Stimulated activated CD4-positive, alpha-beta T cell treated with anti-CD3 and anti-CD28 coated beads, Interleukin-12 subunit alpha, Interleukin-12 subunit beta, amount 100 ng/mL, for 24 hours (primary cell): ENCODE measurements at places on chromosomes 4 and X.

DNA sequence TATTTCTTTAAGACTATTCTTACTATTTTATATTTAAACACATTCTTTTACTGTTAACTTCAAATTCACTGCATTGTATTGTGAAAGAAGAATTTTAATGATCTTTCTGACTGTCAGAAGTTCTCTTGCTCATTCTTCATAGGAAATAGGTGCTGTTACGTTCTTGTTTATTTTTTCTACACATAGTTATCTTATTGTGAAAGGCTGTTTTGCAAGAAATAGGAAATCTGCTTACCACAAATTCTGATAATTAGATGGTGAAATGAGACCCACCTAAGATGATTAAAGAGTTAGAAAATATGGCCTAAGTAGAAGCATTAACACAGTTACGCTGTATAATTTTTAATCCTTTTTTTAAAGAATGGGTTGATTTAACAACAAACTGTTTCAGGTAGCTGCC, 316.1 kb upstream of the ZFP42 start:
- no peak for DNase-seq

DNA sequence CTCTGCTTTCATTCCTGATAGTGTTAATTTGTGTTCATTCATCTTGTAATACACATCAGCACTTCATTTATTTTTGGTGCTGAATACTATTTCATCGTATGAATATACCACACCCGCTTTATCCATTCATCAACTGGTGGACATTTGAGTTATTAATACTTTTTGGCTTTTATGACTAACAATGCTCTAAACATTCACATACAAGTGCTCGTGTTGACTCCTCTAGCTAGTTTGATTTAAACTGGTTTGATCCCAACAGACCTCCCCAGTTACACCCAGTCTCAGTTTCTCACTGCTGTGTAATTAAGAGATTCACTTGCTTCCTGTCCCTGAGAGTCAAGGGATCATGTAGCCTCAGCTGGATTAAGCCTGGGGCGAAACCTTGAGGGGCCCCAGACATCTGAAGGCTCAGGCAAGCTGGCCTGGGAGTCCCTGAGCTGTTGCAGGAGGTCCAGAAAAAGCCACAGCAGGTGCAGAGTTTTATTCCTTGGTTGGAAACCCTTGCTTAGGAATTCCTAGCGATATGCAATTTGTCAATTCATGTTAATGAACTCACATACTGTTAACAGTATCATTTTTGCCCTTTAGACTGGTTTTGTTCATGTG, 52.8 kb upstream of the CLDN24 start:
- no peak for DNase-seq

GRCh38 chrX:104806346-104806745, 240.3 kb downstream of the IL1RAPL2 start:
- DNase-seq, result no peak

GRCh38 chr4:167903291-167903721, 189.0 kb upstream of the ANXA10 start:
- no peak for DNase-seq
